ENCODE measurements at places on chromosomes 6 and 20.

DNA sequence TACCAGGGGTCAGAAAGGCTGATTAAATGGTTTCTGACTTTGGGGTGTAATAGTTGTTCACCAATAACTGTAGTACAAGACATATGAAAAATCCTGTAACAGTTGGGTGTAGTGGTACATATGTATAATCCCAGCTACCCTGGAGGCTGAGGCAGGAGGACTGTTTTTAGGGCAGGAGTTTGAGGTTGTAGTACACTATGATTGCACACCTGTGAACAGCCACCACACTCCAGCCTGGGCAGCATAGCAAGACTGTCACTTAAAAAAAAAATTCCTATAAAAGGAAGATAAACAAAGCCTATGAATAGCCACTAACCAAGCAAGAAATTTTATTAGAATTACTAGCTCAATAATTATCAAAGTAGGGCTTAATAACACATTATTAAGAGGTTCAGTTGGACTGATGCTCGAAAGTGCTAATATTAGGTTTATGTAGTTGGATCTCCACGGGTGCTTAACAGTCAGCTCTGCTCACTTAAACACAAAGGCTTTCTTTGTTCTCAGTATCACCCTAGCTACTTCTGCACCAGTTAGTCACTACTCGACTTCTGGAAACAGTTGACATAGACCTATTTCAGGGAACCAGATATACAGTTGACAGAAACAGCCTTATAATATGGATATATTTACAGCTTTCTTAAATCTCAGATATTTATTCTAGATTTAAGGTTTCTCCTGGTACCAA is 113.0 kb downstream of the MTFR2 start:
- DNase-seq: peak; percentile 15

- DNase-seq: no peak
Measured at GRCh38 chr20:63057171-63058117, 50.7 kb upstream of the BHLHE23 start.

DNA sequence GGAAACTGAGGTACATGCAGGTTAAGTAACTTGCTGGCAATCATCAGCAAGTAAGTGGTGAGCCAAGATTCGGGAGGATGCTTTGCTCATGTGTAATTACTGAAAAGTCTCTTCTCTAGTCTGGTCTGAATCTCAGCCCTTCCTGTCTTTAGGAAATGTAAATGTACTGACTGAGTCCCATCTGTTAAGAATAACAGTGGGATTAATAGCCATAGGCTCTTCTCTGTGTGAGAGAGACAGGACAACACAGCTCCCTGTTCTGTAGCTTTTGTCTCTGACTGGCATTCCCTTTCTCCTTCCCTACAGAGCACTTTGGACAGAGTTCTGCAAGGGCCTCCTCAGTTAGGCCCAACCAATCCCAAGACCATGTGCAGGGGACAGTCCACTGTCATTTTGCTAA is 131.3 kb upstream of the OGFRL1 start:
- DNase-seq: no peak

DNA sequence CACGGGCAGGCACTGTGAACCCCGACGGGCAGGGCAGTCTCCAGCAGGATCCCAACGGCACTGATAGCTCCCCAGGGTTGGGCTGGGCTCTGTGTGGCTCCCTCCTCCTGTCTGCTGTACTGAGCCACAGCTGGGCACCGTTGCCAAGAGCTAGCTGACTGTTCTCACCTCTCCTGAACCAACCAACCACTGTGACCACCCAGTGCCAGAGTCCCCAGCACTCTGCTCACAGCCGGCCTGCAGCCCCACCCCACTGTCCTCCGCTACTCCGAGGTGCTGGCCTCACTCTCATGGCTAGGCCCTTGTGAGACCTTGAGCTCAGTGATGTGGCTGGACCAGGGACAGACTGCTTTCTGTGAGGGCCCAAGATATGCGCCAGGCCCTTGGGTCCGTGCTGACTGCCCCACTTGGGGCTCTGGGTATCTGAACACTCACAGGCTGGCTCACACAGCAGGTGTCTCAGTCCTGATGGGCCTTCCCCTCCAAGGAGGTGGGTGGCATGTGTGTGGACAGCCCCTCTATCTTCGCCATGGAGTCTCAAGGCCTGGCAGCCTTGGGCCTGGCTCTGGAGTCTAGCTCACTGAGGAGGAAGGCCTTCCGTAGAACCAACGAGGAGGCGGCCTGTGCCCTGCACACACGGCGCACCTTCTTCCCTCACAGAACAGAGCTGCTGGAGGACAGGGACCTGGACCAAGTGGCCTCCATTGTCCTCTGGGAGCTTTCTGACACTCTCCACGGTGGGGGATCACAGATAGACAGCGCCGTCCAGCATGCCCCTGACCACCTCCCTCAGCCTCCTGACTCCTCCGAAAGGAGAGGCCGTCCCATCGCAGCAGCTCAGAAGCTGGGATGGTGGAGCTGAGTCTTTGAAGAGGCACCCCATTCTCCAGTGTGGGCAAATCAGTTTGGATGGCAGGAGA is 53.5 kb downstream of the TCP11 start:
- no peak for DNase-seq

DNA sequence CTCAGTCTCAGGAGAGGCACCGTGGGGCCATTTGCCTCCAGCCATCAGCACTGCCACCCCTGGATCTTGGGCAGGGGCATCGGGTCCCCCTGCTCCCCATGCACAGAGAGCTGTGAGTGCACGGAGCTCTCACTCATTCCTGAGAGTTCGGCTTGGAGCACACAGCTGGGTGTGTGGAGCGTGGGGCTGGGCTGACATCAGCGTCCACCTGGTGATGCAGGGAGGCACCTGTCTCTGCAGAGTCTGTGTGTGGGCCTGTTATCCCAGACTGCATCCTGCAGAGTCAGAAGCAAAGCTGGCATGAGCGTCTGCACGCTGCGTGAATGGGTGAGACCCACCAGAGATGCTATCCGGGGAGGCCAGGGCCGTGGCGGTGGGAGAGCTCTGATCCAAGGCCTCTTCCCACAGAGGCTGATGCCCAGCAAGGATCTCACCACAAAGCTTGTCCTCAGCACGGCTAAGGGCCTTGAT is 248.8 kb upstream of the AFDN start:
- no peak for DNase-seq

- no peak for DNase-seq
Measured at GRCh38 chr20:2303673-2304072, 7.9 kb downstream of the TGM3 start.

DNA sequence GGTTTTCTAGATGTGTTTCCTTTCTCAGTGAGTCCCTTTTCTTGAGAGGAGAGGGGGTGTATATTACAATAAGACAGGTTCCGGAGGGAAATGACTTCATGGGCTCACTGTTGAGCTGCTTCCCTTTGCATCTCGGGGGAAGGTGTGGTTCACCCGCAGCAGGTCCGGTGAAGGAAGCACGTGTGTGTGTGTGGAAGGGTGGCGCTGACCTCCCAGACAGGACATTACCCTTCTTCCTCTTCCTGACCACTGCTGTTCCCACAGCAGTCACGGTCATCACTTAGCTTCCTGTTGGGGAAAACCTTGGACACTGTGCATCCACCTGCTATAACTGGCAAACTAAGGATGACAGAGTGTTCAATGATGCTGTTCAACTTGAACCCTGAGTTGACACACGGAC is 83.6 kb downstream of the PLEKHG1 start:
- DNase-seq: no peak

DNA sequence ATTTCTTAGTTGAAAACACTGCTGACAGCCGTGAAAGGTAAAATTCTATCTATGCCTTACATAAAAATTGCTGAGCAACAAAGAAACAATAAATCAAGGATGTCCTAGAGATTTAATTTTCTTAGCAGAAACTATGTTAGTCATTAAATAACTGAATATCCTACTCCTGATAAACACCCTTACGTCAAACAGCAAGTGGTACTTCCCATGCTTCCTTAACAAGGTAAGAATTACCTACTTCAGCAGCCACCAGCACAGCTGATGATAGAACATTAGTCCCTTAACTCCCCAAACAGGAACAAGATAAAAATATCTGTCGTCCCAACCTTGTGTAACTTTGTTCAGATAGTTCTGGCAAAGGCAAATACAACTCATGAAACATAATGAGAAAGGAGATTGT is 8.7 kb downstream of the SERPINB6 start:
- no peak for DNase-seq

- DNase-seq: no peak
Measured at GRCh38 chr6:46099952-46100351, 29.8 kb upstream of the ENPP4 start.

DNA sequence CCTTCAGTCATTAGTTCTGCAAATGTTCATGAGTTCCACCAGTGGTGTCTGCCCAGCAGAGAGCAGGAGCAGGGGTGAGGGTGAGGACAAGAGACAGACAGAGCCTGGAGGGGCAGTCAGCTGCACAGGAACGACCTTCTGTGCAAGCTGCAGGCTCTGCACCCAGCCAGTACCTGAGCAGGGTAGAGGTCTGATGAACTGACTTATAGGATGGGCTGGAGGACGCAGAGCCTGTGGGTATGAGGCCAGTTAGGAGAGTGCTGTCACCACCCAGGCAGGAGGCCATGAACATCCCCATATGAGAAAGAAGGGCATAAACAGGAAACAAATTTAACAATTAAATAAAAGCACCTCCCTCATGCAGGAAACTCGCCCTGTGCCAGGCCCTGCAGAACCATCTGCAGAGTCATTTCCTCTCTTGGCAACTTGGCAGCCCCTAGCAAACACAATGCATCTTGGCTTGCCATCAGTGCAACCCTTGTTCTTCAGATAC is 17.9 kb downstream of the C6orf15 start:
- peak; percentile 75 for DNase-seq

DNA sequence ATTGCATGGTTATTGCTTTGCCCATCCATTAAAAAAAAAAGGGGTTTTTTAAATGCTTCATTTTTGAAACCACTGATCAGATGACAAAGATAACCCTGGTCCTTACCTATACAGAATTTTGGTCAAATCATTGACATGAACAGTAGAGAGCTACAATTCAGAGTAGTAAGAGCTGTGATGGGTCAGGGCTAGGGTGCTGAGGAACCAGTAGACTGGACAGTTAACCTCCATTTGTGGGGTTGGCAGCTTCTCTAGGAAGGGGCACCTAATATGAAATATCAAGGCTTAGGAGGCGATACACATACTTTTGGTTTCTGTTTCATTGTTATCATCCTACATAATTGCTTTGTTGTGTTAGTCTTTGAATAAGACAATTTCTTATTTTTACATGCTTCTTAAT is 55.1 kb downstream of the ORC3 start:
- DNase-seq: no peak

GRCh38 chr6:139570166-139570565 is 195.7 kb upstream of the CITED2 start:
- peak; percentile 76 for DNase-seq

DNA sequence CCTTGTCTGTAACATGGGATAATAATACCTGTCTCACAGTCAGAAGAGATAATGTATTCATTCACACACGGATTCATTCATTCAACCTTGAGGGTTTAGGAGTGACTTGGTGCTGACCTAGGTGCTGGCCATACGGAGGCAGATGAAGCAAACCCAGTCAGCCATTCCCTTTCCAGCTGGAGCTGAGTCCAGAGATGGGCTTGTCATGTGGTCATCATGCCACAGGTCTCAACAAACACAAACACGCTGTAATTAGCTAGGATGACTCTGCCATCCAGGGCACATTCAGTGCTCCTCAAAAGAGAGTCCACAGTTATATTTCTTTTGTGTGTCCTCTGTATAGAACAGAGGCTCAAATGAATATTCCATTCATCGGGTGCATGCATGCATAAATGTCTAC is 19.5 kb upstream of the PRELID3B start:
- no peak for DNase-seq

DNA sequence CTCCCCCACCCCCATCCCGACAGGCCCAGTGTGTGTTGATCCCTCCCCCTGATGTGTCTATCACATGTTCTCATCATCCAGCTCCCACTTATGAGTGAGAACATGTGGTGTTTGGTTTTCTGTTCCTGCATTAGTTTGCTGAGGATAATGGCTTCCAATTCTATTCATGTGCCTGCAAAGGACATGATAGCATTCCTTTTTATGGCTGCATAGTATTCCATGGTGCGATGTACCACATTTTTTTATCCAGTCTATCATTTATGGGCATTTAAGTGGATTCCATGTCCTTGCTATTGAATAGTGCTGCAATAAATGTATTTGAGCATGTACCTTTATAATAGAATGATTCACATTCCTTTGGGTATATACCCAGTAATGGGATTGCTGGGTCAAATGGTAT is 66.6 kb upstream of the NXT1 start:
- no peak for DNase-seq

GRCh38 chr6:100456141-100456907 is 8.4 kb downstream of the SIM1 start:
- DNase-seq: no peak

GRCh38 chr6:170050591-170051041 is 240.3 kb downstream of the DLL1 start:
- no peak for DNase-seq

- no peak for DNase-seq
Measured at GRCh38 chr6:135567375-135568083, 70.0 kb upstream of the AHI1 start.

DNA sequence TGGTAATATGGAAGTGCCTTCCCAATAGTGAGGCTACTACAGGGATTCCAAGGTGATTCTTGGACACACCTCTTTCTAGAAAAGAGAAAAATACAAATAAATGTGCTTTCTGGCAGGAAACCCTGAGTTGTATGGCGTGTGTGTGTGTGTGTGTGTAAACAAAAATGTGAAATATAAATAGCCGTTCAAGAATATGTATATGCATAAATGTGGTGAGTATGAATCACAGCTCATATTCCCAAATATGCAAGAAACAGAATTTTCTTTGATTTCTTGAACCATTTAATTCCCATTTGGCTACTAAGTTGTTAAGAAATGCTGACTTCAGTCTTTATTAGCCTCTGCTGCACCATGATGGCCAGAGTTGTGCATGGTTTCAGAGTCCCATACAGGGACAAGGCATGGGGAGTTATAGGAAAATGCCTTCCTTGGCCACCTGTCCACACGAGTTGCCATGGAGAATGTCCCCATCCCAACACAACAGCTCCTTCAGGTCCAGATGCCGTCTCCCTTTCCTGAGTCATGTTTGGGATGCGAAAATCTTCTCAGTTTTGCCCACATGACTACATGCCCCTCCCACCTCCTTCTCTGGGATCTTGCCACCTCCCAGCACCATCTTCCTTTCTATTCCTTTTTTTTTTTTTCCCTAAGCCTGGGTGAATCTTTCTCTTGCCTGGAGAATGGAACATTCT is 312.4 kb upstream of the ECI2 start:
- peak; percentile 46 for DNase-seq

GRCh38 chr20:63648895-63649589 is 4.2 kb downstream of the STMN3 start:
- DNase-seq: no peak

- peak; percentile 67 for DNase-seq
Measured at GRCh38 chr6:116210750-116211425, 43.0 kb downstream of the TSPYL4 start.

GRCh38 chr6:36387440-36388303 is at the start of gene ETV7:
ETV7 (minus strand) TSS chr6:36387669; CDS start chr6:36387541, 128 bp downstream.
- peak; percentile 75 for DNase-seq

GRCh38 chr6:16187176-16187575 is 51.2 kb upstream of the GMPR start:
- DNase-seq: no peak

DNA sequence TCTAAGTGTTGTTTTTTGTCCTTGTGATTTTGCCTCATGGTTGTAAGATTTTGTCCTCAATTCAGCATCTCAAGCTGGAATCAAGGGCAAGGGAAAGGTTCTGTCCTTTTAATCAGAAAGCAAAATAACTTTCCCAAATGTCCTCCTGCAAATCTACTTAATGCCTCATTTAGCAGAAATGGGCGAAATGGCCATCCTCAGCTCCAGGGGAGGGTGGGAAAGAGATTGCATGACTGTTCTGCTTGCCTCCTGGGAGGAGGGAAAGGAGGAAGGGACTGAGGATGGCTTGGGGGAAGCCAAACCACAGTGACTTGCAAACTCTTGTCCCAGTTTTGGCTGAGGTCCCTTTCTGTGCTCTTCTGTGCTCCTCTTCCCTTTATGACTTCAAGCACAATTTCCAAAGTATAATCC is 43.4 kb downstream of the TNFAIP3 start:
- DNase-seq: peak; percentile 79
